Mesothelial cell of epicardium (in vitro differentiated cells): ENCODE measurements at places on chromosomes 6 and 20. TPM values are rescaled to one million over a fixed set of nuclear protein-coding genes. Genes with fewer than 3 reads are reported as not detected.

- DNase-seq = no peak
- H3K4me3 ChIP-seq = no peak overlapping the region
- H3K27ac ChIP-seq = no peak overlapping the region
- peaks cover 19% of the 10 kb centered on the region for H3K4me1 ChIP-seq
These were observed 357.2 kb upstream of the SULF2 start for GRCh38 chr20:48142516-48142773.

PSORS1C2 gene
- total RNA-seq = not detected in 3 replicates

TXLNB gene
- total RNA-seq = 0.44 to 1.6 TPM (median 0.67 TPM) in 3 replicates

- H3K4me3 ChIP-seq = no peak overlapping the region
- no peak overlapping the region for H3K27ac ChIP-seq
- H3K4me1 ChIP-seq = peaks cover 22% of the 10 kb centered on the region
- no peak for DNase-seq
- no peaks in the 10 kb centered on the region for H3K27me3 ChIP-seq
These were observed 77.4 kb downstream of the GFOD1 start for GRCh38 chr6:13409991-13410390.

CLDN20 gene
- not detected in 3 replicates for total RNA-seq

GRCh38 chr6:159594750-159595117, 98.3 kb downstream of the SOD2 start:
- H3K27ac ChIP-seq = no peak overlapping the region
- no peak overlapping the region for H3K4me3 ChIP-seq
- no peak for DNase-seq

RPS21 gene
- 1,089 to 1,145 TPM (median 1,126 TPM) in 3 replicates for total RNA-seq

GRCh38 chr20:2374346-2375125, 6.2 kb upstream of the TGM6 start:
- no peaks in the 10 kb centered on the region for H3K4me1 ChIP-seq
- H3K27ac ChIP-seq = no peak overlapping the region
- DNase-seq = no peak
- peaks cover 7% of the 10 kb centered on the region for H3K27me3 ChIP-seq
- no peaks in the 10 kb centered on the region for H3K36me3 ChIP-seq

GRCh38 chr20:61192337-61192950, 59.6 kb upstream of the CDH4 start:
- peak overlapping the region; percentile 67 for H3K27ac ChIP-seq
- H3K36me3 ChIP-seq = no peaks in the 10 kb centered on the region
- H3K4me1 ChIP-seq = peaks cover 8% of the 10 kb centered on the region
- H3K27me3 ChIP-seq = no peaks in the 10 kb centered on the region

DNA sequence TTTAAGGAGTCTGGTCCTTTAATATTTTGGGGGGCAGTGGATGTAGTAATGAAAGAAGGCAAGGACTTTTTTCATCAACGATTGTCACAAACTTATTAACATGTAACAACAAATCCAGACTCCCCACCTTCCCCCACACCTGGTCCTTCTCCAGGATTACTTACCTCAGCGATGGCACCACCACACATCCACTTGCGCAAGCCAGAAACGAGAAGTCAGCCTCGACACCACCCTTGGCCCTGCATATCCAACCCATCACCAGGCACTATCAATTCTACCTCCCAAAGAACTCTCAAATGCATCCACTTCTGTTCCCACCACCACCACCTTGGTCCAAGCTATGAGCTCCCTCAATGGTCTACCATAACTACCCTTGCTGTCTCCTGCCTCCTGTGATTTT, 6.6 kb downstream of the EZR start:
- H3K27me3 ChIP-seq = no peaks in the 10 kb centered on the region
- H3K4me1 ChIP-seq = peaks cover 82% of the 10 kb centered on the region
- peak overlapping the region; percentile 67 for H3K27ac ChIP-seq
- no peak for DNase-seq
- peaks cover 18% of the 10 kb centered on the region for H3K36me3 ChIP-seq
- peak overlapping the region; percentile 11 for H3K4me3 ChIP-seq

DNA sequence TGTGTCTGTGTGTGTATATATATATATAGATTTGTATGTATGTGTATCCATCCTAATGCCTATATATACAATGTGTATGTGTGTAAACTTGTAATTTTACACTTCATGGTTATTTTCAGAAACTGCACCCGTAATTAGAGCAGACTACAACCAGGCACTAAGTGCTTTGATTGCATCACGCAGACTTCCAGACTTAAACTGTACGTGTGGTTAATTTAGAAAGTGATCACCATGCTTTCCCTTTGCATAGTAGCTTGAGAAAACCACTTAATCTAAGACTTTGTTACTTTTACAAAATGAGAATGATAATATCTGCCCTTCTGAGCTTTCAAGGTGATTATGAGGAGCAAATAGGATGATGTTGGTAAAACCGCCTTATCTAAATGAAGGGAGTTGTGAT, 50.1 kb upstream of the E2F3 start:
- peaks cover 3% of the 10 kb centered on the region for H3K4me1 ChIP-seq
- no peak for DNase-seq
- H3K4me3 ChIP-seq = no peak overlapping the region
- no peak overlapping the region for H3K27ac ChIP-seq

DNA sequence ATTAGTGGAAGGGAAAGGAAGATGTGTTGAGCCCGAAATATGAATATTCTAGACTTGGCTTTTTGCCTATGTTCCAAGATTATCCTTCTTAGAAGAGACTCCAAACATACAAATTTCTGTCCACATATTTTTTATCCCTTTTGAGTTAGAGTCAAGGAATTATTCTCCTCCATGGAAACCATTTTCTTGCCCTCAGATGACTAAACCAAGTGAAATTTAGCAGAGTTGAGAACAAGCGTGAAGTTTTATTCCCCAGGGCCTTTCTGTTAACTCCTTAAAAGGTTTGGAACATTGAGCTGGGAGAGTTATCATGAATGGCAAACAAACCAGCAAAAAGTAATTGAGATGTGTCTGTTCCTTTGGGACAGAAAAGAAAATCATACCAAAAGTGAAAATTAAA, 286.1 kb upstream of the PLCB4 start:
- no peaks in the 10 kb centered on the region for H3K4me1 ChIP-seq
- no peak overlapping the region for H3K4me3 ChIP-seq
- no peak overlapping the region for H3K27ac ChIP-seq
- DNase-seq = no peak

NRSN1 gene
- total RNA-seq = 1.1 to 1.4 TPM (median 1.2 TPM) in 3 replicates

DNA sequence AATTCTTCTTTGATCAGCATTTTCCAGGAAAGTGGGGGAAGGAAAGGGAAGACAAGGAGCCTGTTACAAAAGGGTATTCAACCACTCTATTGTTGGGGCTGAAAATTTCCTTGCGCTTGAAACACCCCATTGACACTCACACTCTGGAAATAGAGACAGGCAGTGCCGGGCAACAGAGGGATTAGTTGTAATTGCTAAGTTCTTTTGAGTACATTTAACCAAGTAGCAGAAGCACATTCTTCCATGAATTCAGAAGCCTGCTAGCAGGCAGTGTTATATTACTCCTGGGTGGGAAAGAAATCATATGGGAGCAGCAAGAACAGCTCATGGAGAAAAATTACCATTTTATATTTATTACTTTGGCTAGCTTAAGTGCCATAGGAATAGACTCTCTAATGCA, 745.5 kb downstream of the C6orf118 start:
- H3K4me1 ChIP-seq = no peaks in the 10 kb centered on the region
- DNase-seq = no peak
- no peaks in the 10 kb centered on the region for H3K27me3 ChIP-seq

DNA sequence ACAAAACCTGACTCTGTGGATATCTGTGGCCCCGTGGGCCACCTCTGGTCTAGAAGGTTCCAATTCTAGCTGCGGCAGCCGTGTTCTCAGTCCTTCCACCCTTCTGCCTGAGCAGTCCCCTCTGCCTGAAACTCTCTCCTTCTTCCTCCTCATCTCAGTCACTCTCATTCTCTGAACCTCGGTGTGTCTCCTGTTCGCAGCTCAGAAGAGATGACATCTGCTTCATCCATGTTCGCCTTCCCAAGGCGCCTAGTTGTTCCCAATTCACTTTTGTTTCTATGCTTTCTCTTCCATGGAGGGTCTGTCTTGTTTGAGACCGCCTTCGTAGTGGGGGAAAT, 95.5 kb downstream of the CEBPB start:
- H3K27me3 ChIP-seq = peaks cover 1% of the 10 kb centered on the region
- H3K27ac ChIP-seq = peak overlapping the region; percentile 92
- peaks cover 25% of the 10 kb centered on the region for H3K4me1 ChIP-seq
- no peaks in the 10 kb centered on the region for H3K36me3 ChIP-seq
- H3K4me3 ChIP-seq = no peak overlapping the region

DNA sequence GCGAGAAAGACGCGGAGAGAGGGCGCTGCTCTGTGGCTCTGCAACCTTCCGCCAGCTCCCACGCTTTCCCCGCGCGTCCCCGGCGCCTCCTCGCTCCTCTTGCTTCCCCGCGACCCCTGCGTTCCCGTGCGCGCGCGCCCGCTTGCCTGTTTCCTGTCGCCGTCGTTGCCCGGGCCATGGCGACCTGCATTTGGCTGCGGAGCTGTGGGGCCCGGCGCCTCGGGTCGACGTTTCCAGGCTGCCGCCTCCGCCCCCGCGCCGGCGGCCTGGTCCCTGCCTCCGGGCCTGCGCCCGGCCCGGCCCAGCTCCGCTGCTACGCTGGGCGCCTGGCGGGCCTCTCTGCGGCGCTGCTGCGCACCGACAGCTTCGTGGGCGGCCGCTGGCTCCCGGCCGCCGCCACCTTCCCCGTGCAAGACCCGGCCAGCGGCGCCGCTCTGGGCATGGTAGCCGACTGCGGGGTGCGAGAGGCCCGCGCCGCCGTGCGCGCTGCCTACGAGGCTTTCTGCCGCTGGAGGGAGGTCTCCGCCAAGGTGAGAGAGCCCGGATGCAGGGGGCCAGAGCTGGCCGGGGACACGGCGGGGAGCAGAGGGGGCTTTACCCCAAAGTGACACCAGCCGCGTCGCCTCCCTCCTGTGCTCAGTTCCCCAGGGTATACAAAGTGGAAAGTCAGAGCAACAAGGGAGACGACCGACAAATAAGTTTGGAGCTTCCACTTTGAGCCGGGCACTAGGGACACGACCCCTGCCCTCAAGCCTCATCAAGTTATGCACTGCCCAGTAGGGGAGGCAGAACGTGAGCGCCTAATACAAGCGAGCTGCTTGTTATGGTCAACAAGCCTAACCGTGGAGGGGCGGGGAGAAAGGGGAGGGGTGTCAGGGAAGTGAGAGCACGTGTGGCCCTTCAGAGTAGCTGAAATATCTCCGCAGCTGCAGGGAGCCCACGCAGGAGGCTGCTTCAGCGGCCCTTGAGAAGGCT, at the start of gene ALDH5A1:
Gene ALDH5A1 (plus strand): TSS at position 149 of the 975 bp plus-strand sequence. CDS start 28 bp downstream, at position 177.
- peaks cover 19% of the 10 kb centered on the region for H3K36me3 ChIP-seq
- peaks cover 4% of the 10 kb centered on the region for H3K4me1 ChIP-seq
- no peaks in the 10 kb centered on the region for H3K27me3 ChIP-seq
- H3K27ac ChIP-seq = peak within 1 kb of the TSS; percentile 7
- DNase-seq = peak; percentile 49

SASH1 gene
- total RNA-seq = 24.0 to 30.2 TPM (median 28.7 TPM) in 3 replicates

DNA sequence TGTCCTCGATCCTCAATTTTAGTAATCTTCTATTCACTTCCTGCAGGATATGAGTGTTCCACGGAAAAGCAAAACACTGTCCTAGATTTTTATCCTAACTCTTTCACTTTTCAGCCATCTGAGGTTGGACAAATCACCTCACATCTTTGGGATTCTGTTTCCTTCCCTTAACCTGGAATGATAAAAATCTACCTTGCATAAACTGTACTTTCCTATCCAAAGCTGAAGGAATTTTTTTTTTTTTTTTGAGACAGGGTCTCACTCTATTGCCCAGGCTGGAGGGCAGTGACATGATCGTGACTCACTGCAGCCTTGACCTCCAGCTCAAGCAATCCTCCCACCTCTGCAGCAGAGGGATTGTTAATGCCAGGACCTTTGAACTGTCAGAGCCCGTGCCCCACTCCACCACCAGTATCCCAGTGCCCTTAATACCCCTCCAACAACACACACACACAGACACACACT, 20.5 kb downstream of the CAPN11 start:
- H3K4me3 ChIP-seq = no peak overlapping the region
- no peak for DNase-seq
- peak overlapping the region; percentile 4 for H3K27ac ChIP-seq
- no peaks in the 10 kb centered on the region for H3K27me3 ChIP-seq

ZSCAN9 gene
- total RNA-seq = 25.5 to 29.6 TPM (median 27.9 TPM) in 3 replicates

GPX6 gene
- total RNA-seq = not detected in 3 replicates

GRCh38 chr6:26299286-26300042, 65.5 kb upstream of the BTN3A2 start:
- H3K4me1 ChIP-seq = peaks cover 1% of the 10 kb centered on the region
- no peak for DNase-seq
- H3K4me3 ChIP-seq = peak overlapping the region; percentile 55
- H3K36me3 ChIP-seq = no peaks in the 10 kb centered on the region
- H3K27ac ChIP-seq = no peak overlapping the region
- H3K27me3 ChIP-seq = no peaks in the 10 kb centered on the region

SAMD3 gene
- total RNA-seq = 0.38 to 0.49 TPM (median 0.47 TPM) in 3 replicates

- H3K27me3 ChIP-seq = no peaks in the 10 kb centered on the region
- H3K27ac ChIP-seq = no peak overlapping the region
- no peak for DNase-seq
- no peak overlapping the region for H3K4me3 ChIP-seq
These were observed 29.6 kb downstream of the RAMACL start for GRCh38 chr6:166556863-166557322.

ACSS1 gene
- 4.0 to 5.2 TPM (median 4.8 TPM) in 3 replicates for total RNA-seq

DNA sequence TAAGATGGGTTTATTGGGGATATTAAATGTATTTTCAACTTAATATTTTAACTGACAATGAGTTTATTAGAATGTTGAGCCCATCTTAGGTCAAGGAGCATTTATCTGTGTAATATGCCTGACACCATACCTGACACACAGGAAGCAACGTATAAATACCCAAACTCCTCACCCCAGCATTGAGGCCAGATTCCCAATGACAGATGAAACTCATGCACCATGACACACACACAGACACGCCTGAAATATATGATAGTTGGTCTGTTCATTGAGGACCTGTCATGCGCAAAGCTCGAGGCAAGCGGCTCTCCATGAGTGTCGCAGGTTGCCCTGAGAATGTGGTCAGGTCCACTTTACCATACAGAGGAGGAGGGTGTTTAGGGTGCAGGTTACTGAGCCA, 64.1 kb downstream of the GFOD1 start:
- peaks cover 36% of the 10 kb centered on the region for H3K4me1 ChIP-seq
- H3K27me3 ChIP-seq = peaks cover 2% of the 10 kb centered on the region
- H3K36me3 ChIP-seq = no peaks in the 10 kb centered on the region
- no peak overlapping the region for H3K4me3 ChIP-seq

RCAN2 gene
- 3.6 to 4.0 TPM (median 3.9 TPM) in 3 replicates for total RNA-seq

DNA sequence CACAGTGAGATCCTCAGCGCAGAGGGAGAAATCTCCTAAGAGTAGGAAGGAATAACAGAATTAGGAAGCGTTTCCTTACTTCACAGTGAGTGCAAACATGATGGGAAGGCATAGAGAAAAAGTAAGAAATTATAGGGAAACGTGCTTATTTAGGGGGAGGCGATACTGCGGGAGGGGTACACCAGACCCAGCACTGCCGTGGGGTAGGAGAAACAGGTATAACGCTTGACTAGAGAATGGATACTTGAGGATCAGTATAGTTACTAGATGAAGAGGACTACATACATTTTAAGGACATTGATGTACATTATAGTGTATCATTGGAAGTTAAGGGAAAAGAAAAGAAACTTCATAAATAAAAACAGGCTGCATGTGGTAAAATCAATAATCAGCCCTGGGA, 26.8 kb upstream of the HLA-E start:
- no peaks in the 10 kb centered on the region for H3K36me3 ChIP-seq
- peaks cover 99% of the 10 kb centered on the region for H3K27me3 ChIP-seq
- H3K4me1 ChIP-seq = peaks cover 4% of the 10 kb centered on the region

- DNase-seq = no peak
- no peaks in the 10 kb centered on the region for H3K27me3 ChIP-seq
- H3K27ac ChIP-seq = no peak overlapping the region
- H3K4me1 ChIP-seq = no peaks in the 10 kb centered on the region
These were observed 15.1 kb upstream of the MBOAT1 start for GRCh38 chr6:20227350-20227749.
